NCI-H146 (cell line): ENCODE measurements at places on chromosomes 12 and 14.

DNA sequence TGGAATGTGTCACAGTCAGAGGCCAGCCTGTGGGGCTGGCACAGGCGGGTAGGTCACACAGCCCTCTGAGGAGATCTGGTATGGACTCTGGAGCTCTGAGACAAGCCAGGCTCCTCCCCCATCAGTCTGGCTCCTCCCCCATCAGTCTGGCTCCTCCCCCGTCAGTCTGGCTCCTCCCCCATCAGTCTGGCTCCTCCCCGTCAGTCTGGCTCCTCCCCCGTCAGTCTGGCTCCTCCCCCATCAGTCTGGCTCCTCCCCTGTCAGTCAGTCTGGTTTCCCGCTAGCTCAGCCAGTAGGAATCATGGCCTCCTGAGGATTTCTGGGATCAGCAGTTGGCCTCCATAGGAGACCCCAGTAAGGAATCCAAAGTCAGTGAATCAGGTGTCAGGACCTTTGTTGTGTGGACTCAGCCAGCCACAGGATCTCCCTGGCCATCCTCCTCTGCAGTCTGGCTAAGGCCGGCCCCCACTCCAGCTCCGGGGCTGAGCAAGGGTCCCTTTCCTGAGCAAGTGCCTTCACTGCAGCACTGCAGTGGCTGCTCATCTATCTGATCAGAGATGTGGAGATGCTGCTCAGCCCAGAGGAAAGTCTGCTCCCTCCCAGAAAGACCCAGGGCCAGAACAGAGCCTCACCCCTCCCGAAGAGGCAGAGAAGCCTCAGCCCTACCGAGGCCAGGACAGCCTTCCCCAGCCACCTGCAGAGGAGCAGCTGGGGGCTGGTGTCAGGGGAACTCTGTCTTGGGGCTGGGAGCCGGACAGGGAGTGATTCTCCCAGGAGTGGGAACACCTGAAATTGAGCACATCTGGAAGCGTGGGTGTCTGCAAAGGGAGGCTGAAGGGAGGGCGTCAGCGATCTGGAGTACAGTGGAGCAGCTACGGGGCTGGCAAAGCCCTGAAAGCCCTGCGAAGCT, 35.7 kb downstream of the IQSEC3 start:
- DNase-seq: peak; percentile 72

DNA sequence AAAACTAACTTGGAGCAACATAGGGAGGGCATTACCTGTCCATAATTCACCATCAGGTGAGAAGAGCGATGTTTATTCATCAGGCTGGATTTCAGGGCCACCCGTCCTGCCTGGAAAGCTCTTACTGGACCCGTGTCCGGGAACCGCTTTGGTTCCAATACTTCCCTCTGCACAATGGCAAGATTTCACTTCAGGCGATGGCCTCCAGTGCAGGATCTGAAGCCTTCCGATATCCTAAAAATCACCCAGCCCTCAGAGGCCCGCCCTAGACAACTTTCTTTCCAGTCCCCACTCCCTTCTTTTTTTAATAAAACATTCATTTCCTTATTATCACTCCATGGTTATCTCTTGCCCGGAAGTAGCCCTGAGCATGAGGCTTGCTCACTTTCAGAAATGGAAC, 92.5 kb downstream of the BCL11B start:
- DNase-seq: no peak

- DNase-seq: no peak
Measured at GRCh38 chr12:117313926-117314325, 47.5 kb downstream of the NOS1 start.

DNA sequence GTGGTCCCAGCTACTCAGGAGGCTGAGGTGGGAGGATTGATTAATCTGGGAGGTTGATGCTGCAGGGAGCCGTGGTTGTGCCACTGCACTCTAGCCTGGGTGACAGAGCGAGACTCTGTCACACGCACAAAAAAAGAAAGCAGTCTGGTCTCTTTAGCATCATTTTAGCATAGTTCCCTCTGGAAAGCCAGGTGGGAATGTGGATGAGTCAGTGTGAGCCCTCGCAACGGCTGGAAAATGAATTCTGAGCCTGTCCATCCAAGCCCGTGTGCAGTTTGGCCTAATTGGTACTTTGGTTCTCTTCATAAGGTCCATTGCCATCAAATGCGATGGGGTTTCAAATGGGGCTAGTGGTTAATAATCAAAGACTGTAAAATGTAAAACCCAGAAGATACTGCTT, 2.4 kb downstream of the MYL2 start:
- DNase-seq: no peak

GRCh38 chr14:83816761-83817160, 1713.2 kb upstream of the FLRT2 start:
- DNase-seq: no peak
